ENCODE measurements at places on chromosomes 7 and 10.
A peak's percentile ranks its signal among the peaks of the same experiment; 100 is the strongest.

GRCh38 chr7:110762546-110763225 lies 328.2 kb upstream of the LRRN3 start:
- peak; percentile 33 for DNase-seq

DNA sequence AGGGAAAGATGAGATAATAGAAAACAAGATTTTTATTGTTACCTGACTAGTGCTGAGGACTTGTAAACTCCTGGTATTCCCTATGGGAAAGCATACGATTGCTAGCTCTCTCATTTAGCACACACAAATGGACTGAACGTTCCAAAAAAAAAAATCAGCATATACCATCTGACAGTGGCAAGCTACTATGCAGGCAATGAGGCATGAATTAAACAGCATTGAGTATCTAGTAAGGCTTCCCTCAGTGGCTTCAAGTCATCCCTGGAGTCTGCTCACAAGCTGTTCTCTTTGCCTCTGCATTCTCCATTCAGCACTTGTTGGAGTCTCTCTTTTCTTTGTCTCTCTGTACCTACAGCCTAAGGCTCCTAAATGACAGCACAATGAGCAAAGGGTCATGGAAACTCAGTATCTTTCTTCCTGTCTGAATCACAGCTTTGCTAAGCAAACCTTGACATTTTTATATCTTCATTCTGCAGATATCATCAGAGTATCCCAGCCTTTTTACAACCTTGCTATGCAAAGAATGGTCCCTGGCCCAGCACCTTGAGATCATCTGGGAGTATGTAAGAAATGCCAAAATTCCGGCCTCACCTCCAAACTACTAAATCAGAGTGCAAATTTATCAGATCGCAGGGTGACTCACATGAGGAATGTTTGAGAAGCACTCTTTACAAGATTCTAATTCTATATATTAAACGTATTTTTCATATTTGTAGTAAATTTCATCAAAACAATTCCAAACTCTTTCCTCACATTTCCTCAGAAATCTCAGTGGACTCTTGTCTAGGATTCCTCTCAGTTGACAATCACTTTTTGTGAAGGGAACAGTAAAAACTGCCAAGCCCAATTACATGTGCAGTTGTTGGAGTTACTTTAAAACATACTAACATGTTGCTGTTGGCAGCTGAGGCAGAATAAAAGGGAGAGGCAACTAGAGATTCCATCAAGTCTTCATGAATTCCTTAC lies 10.8 kb upstream of the LIPA start:
- no peak for DNase-seq

GRCh38 chr10:122229666-122230065 lies 41.4 kb upstream of the BTBD16 start:
- DNase-seq: no peak

GRCh38 chr10:101529207-101529606 lies 58.9 kb downstream of the POLL start:
- DNase-seq: no peak

DNA sequence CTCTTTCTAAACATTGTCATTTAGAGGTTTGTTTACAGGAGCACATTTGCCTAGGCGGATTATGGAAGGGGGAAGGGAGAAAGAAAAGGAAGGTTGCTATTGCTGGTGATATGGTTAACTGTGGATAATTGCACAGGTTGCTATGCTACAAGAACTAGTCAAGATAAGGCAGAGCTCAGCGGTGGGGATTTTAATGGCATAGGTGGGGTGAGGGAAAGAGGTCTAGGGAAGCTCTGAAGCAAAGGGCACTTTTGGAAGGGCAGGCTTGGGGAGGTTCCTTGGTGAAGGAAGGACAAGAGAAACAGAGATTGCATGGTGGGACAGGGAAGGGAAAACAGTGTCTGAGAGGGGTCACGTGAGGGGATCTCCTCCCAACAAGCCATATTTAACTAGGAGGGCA lies 19.5 kb downstream of the HYAL4 start:
- DNase-seq: no peak

- DNase-seq: no peak
These were observed 85.6 kb upstream of the CAPZA2 start for GRCh38 chr7:116776610-116777289.

GRCh38 chr7:2253525-2254244 lies 11.7 kb downstream of the NUDT1 start:
- no peak for DNase-seq

DNA sequence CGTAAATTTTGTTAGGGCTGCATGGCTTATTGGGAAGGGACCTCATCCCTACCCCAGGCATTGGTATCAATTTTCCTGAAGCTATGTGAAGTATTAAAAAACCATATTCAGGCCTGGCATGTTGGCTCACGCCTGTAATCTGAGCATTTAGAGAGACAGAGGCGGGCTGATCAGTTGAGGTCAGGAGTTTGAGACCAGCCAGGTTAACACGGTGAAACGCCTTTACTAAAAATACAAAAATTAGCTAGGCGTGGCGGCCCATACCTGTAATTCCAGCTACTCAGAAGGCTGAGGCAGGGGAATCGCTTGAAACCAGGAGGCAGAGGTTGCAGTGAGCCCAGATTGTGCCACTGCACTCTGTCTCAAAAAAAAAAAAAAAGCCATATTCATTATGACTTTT lies 7.1 kb downstream of the TASOR2 start:
- DNase-seq: no peak

GRCh38 chr10:130141878-130142277 lies 5.7 kb downstream of the GLRX3 start:
- DNase-seq: no peak

DNA sequence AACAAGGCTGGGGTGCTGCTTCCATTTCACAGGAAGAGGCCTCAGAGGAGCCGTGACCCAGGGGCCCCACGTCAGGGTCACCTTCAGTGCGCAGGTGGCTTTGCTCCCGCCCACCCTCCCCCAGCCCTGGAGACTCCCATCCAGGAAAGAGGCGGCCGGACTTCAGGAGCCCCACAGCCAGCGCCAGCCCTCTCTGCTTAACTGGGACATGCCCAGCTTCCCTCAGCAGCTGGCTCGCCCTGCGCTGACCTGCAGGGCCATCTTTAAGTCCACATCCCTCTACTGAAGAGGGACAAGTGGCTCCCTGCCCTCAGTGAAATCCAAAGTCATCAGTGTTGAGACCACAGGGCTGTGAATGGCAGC lies 141.9 kb upstream of the PPP2R2D start:
- no peak for DNase-seq

DNA sequence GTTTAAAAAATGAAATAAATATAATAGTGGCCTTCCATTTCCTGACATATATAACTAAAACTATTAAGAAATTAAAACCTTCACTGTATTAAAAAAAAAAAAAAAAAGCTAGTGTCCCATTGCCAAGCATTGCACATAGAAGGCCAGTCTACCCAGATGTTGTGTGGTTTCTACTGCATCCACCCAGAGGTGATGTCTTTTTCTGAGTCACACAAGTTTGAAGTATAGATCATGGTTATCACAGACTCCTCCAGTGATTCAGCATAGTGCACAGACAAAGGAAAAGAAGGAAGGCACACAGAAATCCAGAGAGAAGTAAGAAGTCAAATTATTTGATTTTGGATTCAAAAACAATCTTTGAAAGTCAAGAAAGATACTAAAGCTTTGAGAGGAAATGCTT lies 429.0 kb downstream of the ETV1 start:
- DNase-seq: no peak

DNA sequence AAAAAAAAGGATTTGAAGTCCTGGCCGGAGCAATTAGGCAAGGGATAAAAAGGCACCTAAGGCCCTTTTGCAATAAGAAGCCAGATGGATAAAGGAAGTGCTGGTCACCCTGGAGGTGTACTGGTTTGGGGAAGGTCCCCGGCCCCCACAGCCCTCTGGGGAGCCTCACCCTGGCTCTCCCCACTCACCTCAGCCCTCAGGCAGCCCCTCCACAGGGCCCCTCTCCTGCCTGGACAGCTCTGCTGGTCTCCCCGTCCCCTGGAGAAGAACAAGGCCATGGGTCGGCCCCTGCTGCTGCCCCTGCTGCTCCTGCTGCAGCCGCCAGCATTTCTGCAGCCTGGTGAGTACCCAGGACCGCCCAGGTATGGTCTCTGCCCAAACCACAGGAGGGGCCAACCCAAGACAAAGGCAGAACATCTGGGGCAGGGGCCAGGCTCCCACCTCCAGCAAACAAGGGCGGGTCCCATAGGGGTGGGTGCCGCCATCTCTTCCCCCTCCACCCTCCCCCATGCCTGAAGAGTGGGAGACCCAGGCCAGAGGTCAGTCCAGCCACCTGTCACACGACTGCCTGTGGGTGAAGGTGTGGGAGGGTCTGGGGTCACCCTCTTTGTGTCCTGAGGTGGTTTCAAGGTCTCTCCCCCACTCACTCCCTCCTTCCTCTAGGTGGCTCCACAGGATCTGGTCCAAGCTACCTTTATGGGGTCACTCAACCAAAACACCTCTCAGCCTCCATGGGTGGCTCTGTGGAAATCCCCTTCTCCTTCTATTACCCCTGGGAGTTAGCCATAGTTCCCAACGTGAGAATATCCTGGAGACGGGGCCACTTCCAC lies at the start of gene PILRB:
TSS of gene PILRB (plus strand) at position 91 of the 830 bp plus-strand sequence. CDS start at position 277, 186 bp downstream.
- no peak for DNase-seq

GRCh38 chr7:23968791-23969190 lies 258.8 kb downstream of the STK31 start:
- no peak for DNase-seq

GRCh38 chr10:94223702-94224370 lies 138.9 kb downstream of the NOC3L start:
- DNase-seq: no peak

DNA sequence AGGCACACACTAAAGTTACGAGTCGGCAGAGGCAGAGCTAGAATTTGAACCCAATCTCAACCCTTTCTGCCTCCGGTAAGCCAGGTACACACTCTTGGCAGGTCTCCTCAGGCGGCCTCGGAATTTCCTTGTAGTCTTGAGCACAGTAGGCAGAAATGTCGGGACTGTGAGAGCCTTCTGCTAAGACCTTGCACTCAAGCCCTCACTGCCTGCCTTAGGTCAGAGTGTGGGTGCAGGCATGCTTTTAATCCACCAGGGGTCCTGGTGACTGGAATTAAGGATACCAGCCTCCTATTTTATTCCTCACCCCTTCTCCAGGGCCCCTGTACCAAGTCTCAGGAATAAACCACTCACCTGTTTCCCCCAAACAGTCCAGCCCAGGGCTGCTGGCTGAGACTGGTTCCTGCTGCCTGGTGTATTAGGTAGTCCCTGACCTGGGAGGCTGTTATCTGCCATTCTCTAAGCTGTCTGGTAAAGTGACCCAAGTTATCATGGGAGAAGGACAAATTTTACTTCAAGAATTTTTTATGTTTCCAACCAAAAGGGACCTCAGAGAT lies 855 bp downstream of the ATP6V1F start:
- DNase-seq: peak; percentile 59

DNA sequence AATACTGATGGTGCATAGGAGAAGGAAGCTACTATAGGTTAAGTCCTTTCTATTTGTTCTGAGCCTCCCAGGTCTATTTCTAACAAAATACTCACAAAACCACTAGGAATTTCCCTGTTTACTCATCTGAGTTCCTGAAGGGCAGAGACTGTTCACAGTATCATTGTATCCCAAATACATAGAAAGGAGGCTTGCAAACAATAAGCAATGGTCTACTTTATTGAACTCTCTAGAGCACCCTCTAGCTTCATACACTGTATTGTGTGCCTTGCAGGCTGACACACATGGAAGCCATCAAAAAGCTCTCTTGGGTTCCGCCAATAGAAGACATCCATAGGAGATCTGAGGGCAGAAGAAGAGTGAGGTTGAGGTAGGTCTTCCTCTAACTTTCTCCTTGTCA lies 826.1 kb downstream of the GRM8 start:
- no peak for DNase-seq

GRCh38 chr10:132972149-132972985 lies 30.0 kb upstream of the CFAP46 start:
- no peak for DNase-seq

GRCh38 chr10:60732198-60732806 lies 46.0 kb upstream of the CDK1 start:
- peak; percentile 74 for DNase-seq

GRCh38 chr7:36667007-36667745 lies 57.1 kb downstream of the AOAH start:
- no peak for DNase-seq

DNA sequence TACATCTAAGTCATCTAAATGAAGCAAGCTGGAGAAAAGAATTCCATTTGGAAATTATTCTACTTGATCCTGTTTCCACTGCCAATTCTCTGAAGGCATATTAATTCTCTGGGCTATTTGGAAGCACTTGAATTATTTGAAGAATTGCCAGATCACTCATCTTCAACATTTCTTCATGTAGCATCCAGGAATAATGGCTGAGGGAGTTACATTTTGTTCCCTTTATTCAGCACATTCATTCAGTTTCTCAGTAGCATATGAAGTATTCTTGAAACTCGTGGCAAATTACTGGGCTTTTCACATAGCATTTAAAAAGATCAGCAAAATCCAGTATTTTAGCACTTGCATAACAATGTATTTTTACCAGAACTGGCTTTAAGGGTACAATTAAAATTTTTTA lies 127.1 kb upstream of the VIPR2 start:
- DNase-seq: no peak

DNA sequence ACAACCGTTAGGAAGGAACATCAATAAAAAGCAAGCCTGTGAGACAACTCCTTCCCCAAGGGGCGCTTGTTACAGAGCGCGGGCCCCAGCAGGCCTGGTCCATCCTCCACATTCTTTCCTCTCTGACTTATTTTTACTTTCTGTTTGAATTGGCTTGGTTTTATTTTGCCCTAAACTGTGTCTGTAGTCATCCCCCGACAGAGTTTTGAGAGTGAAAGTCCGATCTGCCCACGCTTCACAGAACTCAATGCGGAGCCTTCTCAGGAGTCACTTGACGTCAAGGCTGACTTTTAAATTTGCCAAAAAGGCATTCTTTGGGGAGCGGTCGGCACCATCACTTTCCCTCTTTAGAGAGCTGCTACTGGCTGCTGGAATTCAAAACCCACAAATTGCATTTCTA lies 150.1 kb upstream of the KLF6 start:
- no peak for DNase-seq

GRCh38 chr10:132496360-132497062 lies 41.1 kb upstream of the INPP5A start:
- DNase-seq: no peak

GRCh38 chr10:95415621-95416031 lies 124.8 kb upstream of the PDLIM1 start:
- DNase-seq: no peak

DNA sequence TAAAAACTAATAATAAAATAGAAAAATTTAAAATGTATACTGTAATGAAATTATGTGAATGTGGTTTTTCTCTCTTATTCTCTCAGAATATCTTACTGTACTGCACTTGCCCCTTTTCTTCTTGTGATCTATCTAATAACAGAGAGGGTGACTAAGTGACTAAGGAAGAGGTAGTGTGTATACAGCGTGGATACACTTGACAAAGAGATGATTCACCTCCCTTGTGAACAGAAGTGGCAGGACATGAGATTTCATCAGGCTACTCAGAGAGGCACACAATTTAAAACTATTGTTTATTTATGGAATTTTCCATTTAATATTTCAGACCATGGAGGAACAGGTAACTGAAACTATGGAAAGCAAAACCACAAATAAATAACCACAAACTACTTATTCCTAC lies 806.6 kb upstream of the GHITM start:
- DNase-seq: no peak

DNA sequence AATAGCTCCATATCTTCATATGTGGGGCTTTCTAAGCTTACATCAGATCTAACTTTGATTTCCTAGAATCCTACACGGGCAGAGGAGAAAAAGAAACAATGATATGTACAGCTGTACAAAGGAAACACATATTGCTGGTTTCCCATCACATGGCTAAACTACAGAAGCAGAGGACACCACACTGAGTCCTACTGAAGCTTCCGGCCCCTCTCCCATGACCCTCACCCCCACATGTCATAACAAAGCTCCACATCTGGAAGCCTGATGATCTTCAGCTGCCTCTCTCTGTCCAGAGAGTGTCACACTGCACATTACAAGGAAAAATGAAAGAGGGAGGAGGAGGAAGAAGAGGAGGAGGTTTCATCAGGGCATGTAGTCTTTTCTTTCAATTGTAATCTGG lies 14.0 kb downstream of the SLC16A12 start:
- no peak for DNase-seq
